Hematopoietic multipotent progenitor cell treated with erythropoietin and hydrocortisone succinate and interleukin-3 and kit ligand, for 4 days (in vitro differentiated cells): ENCODE measurements at places on chromosomes 2 and 18.

- no peak for DNase-seq
Measured at GRCh38 chr2:238285653-238286082, 2.7 kb downstream of the PER2 start.

GRCh38 chr2:67048314-67048713 lies 348.8 kb upstream of the ETAA1 start:
- DNase-seq, result peak; percentile 2

DNA sequence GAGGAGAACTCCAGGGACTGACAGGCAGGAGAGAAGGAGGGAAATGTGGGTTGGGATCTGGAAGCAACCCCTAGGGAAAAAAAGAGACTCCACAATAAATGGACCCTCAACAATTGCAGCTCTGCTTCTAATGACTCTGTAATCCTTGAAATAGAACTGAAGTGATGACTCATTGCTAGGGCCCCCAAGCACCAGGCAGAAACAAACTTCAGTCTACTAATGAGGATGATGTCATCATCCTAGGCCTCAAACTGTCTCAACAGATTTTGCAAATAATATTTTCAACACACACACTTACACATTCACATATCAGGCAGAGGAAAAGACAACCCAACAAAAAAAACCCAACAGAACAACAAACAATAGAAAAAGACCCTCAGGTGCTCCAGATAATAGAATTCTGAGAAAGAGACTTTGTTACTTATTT lies 143.3 kb downstream of the HDAC4 start:
- peak; percentile 56 for DNase-seq

DNA sequence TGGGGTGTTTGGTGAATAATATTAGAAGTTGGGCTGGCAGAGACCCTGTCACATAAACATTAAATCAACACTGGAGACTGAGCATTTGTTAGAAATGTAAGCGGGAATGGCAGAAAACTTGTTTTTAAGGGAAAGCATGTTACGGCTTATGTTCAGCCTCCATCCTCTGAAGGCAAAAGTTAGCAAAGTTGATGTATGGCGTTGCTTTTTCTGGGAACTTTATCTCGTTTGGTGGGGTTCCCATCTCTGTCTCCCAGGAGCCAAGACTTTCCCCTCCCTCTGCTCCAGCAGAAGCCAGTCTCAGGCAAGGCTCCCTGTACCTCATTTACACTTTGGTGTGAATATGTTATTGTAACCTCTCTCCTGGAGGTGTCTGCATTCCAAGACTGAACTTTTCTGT lies 105.1 kb downstream of the MSH2 start:
- no peak for DNase-seq

- no peak for DNase-seq
Measured at GRCh38 chr2:25280051-25280687, 61.6 kb downstream of the DNMT3A start.

GRCh38 chr18:61752973-61753372 lies 139.8 kb downstream of the RNF152 start:
- DNase-seq, result no peak

DNA sequence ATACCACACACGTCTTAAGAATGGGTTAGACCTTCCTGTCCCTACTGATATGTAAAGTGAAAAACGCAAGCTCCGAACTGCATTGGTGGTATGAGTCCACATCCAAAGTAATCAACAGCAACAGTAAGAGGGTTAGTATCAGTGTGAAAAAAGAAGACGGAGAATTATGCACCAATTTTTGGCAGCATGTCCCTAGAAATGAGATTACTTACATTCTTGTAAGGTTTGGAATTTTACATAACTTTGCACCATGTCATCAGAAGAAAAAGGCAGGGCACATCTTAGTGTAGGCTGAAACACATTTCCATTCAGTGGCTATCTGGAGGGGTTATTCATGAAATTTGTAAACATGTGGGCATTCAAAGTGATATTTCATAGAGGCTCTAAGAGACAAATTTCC lies 88.2 kb downstream of the LONRF2 start:
- DNase-seq, result no peak

DNA sequence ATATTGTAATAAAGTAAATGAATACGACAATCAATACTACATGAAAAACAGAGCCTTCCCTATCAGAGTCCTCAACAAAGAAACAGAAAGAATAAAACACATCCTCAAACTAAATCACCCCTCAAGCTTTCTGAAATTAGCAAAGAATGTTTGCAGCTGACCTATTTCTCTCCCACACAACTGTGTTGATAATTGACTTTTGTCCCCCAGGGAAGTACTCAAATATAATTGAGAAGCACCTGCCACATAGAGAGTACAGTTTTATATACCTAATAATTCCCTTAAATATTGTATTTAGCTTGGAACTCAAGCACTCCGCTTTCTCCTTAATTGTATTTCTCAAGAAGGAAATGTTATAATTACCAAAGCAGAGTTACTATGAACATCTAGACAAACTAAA lies 12.6 kb downstream of the CACNB4 start:
- no peak for DNase-seq

DNA sequence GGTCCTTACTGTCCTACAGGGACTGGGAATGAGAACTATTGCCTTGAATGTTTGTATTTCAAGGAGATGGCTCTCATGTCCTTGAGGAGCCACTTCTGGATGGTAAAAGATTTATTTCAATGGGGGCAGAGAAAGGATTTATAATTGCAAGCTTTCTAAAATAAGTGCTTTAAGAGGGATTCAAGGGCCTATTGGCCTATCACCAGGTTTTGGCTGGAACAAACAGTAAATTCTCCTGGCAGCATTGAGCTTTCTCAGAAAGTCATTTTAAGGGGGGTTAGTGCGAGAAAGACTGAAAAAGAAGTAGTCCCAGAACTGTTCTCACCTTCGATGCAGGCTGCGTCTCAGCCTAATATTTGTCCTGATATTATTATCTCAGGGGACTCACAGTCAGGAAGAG lies 29.8 kb downstream of the DPP10 start:
- no peak for DNase-seq

GRCh38 chr2:25042321-25043240 lies 705 bp downstream of the EFR3B start:
- DNase-seq, result peak; percentile 30
